ENCODE measurements at places on chromosomes 2 and 18. TPM values are rescaled to one million over a fixed set of nuclear protein-coding genes. Genes with fewer than 3 reads are reported as not detected.
A peak's percentile ranks its signal among the peaks of the same experiment; 100 is the strongest.

Gene LONRF2
- total RNA-seq: 12.1 TPM

GRCh38 chr2:207506426-207506825 lies 23.3 kb upstream of the CREB1 start:
- DNase-seq: no peak

DNA sequence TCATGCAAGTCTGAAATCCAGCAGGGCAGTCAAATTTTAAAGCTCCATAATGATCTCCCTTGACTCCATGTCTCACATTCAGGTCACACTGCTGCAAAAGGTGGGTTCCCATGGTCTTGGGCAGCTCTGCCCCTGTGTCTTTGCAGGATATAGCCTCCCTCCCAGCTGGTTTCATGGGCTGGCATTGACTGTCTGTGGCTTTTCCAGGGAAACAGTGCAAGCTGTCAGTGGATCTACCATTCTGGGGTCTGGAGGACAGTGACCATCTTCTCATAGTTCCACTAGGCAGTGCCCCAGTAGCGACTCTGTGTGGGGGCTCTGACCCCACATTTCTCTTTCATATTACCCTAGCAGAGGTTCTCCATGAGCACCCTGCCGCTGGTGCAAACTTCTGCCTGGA lies 220.6 kb upstream of the COPS8 start:
- no peak for DNase-seq

DNA sequence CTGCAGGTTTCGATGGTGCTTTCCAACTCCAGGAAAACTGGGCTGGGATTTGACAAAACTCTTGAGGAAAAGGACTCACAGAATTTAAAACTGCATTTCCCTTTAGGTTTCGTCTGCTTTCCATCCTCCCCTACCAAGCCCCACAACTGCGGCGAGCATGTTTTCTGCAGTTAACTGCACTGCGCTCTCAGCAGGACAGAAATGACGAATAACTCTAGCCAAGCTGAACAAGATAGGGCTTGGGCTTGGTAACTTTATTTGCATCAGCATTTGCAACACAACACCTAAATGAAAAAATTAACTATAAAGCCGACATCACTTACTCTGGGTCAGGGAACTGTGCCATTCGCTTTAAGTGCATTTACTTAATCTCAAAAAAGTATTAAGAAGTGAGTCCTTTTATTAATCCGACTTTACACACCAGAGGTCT lies 669 bp upstream of the PIKFYVE start:
- peak; percentile 24 for DNase-seq

DNA sequence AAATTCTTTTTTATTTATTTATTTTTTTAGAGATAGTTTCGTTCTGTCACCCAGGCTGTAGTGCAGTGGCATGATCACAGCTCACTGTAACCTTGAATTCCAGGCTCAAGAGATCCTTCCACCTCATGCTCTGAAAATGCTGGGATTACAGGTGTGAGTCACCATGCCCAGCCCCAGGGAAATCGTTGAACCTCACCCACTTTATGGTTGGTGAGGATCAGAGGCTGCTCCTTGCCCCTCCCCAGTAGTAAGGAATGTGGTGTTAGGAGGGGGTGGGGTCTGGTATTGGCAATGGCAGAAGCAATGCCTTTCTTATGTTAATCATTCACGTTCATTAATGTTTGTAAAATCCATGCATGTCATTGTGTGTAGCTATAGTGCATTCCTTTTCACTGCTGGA lies 161.9 kb downstream of the SUCLG1 start:
- DNase-seq: no peak

DNA sequence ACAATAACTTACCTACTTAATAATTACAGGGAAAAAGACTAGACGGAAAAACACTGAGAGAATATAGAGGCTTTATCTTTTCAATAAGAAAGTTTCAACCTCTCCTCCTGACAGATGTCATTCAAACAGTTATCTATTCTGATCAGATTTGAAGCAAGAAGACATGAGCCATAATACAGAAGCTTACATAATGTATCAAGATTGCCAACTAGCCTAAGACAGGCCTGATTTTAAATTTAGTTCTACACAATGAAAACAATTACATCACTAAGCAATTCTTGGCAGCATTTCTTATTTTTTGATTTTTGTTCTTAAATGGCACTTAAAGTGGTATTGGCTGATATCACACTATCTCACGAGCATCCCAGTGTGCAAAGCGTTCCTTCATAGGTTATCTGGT lies 41.6 kb downstream of the GPR155 start:
- no peak for DNase-seq

- DNase-seq: no peak
Measured at GRCh38 chr2:149393614-149394013, 63.2 kb downstream of the LYPD6 start.
